ENCODE measurements at places on chromosomes 2 and 18. TPM values are rescaled to one million over a fixed set of nuclear protein-coding genes. Genes with fewer than 3 reads are reported as not detected.

GRCh38 chr18:42275138-42275535 is 320.1 kb downstream of the PIK3C3 start:
- no peak for DNase-seq

DNA sequence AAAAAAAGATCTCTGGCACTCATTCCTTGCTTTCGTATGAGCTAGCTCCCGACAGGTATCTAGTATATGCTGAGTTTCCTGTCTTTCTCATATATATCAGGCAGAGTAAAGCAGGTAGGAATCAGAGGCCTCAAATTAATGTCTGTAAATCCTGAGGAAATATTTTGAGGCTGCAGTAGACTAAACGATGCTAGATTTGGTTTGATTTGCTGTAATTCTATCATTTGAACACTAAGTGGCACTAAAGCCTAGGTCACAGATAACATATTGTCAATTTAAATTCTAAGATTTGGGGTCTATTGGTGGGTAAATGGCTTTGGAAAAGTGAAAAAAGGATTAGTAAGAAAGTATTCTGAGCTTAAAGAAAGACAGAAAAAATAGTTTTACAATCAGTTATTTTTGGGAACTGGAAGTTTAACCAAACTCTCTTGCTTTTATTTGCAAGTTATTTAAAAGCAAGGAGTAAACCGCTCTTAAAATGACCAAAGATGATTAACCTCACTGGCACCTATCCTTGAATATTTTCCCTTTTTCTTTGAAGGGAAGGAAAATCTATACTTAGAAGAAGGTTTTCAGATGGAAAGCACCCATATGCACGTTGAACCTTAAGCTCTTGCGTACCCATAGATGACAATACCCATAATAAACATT is 37.6 kb upstream of the SLC4A10 start:
- peak; percentile 59 for DNase-seq

DNA sequence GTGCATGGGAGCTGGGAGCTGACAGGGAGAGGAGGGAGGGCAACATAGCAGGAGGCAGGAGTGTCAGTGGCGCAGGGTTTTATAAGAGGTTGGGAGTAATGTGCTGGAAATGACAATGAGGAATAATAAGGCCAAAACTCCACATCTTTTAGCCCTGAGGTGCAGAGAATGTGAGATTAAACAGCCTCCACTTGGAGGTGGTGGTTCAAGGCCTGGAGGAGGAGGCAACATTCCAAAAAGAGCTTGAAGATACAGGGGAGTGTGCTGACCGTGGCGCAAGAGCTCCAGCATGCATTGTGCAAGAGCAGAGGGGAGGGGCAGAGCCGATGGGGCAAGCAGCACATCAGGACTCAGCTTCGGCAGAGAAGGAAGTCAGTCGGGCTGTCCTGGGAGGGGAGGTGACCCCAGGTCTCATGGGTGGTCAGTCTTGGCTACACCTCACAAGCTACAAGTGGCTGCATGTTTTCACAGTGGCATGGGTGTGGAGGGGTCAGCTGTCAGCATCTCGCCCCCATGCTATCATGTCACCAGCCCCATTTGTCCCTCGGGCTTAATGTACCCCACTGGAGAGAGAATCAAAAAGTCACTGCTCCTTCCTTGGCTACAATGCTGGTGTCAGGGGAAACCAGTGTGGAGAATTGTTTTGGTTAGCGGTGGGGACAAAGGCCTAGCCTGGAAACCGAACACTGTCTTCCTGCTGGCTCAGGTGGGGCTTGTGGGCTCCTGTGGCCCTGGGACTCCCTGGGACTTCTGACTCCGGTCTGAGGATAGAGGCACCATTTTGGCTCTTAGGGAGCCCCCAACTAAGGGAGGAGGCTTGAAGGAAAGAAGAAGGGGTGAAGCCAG is 208.0 kb downstream of the ZFP36L2 start:
- DNase-seq = no peak

GRCh38 chr2:24885221-24886125 is 34.6 kb downstream of the ADCY3 start:
- DNase-seq = peak; percentile 65

- DNase-seq = no peak
Observed at GRCh38 chr2:112755444-112755843, 9.0 kb downstream of the CKAP2L start.

DNA sequence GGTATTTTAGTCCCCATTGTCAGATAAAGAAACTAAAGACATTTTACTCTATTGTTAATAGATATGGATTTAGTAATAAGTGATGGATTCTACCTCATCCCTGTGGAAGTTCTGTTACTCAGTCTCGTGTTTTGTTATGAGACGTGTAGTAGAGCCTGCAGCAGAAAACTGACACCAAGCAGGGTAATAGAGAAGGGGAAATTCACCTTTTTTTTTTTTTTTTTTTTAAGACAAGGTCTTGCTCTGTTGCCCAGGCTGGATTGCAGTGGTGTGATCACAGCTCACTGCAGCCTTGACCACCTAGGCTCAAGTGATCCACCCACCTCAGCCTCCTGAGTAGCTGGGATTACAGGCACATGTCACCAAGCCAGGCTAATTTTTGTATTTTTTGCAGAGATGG is 164.5 kb downstream of the CERS6 start:
- DNase-seq = no peak

- no peak for DNase-seq
Observed at GRCh38 chr2:101355401-101356054, 31.8 kb downstream of the CREG2 start.

DNA sequence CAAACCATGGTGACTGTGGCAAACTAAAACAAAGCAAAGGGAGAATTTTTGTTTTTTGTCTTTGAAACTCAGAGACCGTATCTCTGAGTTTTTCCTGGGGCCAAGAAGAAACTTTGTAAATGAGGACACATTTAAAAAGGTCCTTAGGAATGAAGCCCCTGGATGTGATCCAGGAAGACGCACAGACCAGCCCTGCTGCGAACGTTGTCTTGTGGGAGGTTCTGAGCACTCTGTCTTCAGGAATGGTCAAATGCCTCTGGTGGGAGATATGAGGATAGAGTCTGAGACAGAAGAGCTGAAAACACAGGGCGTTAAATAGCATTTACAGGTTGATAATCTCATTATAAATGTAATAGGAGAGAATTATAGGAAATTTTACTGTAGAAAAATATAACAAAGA is 893.5 kb upstream of the KLHL29 start:
- no peak for DNase-seq

DNA sequence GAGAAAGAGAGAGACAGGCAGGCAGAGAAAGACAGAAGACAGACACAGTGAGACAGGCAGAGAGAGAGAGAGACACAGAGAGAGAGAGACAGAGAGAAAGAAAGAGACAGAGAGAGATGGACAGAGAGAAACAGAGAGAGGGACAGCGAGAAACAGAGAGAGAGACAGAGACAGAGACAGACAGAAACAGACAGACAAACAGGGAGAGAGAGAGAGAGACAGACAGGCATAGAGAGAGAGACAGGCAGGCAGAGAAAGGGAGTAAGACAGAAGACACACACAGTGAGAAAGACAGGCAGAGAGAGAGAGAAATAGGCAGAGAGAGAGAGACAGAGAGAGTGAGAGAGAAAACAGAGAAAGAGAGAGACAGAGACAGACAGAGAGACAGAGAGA is 105.3 kb upstream of the ANKRD30BL start:
- DNase-seq = no peak

DNA sequence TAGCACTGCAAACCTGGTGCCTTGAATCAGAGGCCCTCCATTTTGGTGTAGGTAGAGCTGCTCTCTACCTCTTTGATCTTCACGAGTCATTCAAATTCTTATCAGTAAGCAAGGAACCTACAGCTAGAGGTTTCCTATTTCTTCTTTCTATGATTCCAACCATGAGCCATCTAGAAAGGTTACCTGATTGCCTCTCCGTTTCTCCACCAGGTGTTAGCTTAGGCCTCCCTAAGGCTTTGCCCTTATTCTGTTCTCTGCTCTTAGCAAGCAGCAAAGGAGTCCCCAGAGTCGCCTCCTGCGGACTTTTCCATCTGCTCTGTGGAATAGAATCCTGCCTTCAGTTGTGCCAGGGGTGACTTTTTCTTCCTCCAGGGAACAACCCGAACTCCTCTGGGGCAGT is 173.6 kb downstream of the GRB14 start:
- no peak for DNase-seq

DNA sequence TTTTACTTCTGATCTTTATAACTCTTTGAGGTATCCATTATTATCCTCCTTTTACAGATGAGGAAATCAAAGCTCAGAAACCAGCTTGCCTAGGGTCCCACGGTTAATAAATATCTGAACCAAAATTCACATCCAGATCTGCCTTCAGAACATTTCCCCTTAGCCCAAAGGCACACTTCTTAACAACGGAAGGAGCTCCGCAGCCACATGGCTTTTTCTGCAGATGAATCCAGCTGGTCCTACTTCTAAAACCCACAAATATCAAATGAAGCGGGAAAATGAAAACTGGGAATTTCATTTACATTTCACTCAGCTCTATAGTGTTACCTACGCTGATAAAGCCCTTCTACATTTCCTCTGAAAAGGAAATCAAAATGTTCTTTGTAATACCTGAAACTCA is 357.0 kb upstream of the ID2 start:
- no peak for DNase-seq

GRCh38 chr2:39523308-39524044 is 86.4 kb upstream of the MAP4K3 start:
- DNase-seq = no peak

- DNase-seq = peak; percentile 48
Observed at GRCh38 chr2:44342854-44343253, 18.4 kb downstream of the PREPL start.

- DNase-seq = no peak
Observed at GRCh38 chr2:225502971-225503370, 103.5 kb downstream of the NYAP2 start.

DNA sequence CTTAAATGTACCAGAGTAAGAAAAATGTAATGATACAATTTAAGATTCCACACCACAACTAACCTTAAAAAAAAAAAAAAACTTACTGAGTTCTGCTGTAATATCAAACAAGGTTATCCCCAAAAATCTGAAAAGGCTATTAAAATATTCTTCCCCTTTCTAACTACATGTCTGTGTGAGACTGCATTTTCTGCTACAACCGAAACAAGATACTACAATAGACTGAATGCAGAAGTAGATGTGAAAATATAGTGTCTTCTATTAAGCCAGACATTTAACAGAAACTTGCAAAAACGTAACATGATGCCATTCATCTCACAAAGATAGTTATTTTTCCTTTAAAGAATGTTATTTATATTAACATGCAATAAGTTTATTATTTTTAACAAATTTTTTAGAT is 16.2 kb downstream of the SS18 start:
- DNase-seq = no peak

DNA sequence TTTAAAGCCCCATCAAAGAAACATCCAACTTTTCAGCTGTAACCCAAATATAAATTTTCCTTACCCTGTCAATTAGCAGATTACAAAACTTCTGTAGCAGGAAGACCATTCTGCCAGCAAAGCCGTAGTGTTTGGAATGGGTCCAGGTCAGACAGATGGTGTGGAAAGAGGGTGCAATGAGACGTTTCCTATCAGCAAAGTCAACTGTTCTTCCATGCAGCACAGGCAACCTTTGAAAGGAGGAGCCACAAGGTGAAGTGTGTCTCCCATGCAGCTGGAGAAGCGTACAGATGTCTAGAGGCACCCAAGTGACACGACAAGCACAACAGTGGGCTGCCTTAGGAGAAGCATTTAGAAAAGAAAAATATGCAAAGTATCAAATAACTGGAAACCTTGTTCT is 83.7 kb downstream of the SP3 start:
- DNase-seq = peak; percentile 83

- DNase-seq = no peak
Observed at GRCh38 chr2:190452433-190452832, 44.3 kb downstream of the MFSD6 start.

- DNase-seq = no peak
Observed at GRCh38 chr2:157898591-157898996, 22.5 kb upstream of the ACVR1 start.

GRCh38 chr2:232229911-232230310 is 148.6 kb upstream of the ALPP start:
- DNase-seq = no peak

DNA sequence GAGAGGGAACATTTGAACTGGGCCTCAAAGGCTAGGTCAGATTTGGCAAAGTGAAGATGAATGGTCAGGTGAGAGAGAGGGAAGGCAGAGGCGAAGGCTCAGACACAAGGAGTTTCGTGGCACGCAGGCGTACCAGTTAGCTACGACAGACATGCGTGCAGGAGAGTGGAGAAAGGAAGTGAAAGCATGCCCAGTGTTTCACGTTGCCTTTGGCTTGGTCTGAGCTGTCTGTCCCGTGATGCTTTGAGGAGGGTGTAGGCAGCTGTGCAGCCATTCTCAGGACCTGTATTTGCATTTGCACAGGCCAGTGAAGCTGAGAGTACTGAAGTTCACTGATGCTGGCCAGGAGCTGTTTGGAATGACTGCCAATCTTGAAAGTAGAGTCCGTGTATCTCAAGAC is 69.5 kb downstream of the HNRNPLL start:
- no peak for DNase-seq

DNA sequence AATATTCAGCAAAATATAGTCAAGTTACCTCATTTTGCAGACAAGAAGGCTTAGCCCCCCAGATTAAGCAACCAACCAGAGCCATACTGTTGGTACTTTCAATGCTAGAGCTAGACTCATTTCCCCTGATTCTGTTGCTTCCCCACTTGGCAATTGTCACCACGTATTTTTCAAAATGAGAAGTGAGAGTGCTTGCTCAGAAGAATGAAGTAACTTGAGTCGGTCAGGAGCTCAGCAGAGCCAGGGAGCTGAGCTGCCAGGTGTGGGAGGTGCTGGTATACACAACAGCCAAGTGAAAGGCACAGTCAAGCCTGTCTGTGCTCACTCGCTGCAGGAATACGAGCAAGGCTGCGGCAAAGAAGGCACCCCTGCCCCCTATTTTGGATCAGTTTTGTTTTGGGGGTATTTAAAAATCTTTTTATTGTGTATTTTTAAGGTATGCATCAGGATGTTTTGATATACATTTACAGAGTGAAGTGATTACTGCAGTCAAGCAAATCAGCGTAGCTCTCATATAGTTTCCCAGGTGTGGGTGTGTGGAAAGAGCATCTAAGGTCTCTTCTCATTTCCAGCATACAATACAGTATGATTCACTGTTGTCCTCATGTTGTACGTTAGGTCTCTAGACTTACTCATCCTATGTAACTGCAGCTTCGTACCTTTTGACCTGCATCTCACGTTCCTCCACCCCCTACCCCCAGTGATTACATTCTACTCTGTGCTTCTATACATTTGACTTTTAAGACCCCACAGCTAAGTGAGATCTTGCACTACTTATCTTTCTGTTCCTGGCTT is 62.4 kb downstream of the MRPS9 start:
- no peak for DNase-seq

- DNase-seq = peak; percentile 75
Observed at GRCh38 chr2:98479959-98480524, 35.4 kb downstream of the INPP4A start.

Gene GLI2
- not detected for total RNA-seq

Gene GCKR
- not detected for total RNA-seq

Gene GALR1
- total RNA-seq = not detected

Gene CXXC1
- total RNA-seq = 74.3 TPM

Gene PTPRM
- not detected for total RNA-seq

Gene PER2
- 4.3 TPM for total RNA-seq

Gene ABCB11
- not detected for total RNA-seq

Gene PTPRN
- total RNA-seq = 0.71 TPM

Gene SOWAHC
- total RNA-seq = 0.34 TPM

Gene EN1
- total RNA-seq = not detected

Gene B3GNT7
- total RNA-seq = 0.18 TPM

Gene UGT1A8
- not detected for total RNA-seq
